Large intestine (tissue), 12 donors: ENCODE measurements at places on chromosomes 7 and 10. TPM values are rescaled to one million over a fixed set of nuclear protein-coding genes. Genes with fewer than 3 reads are reported as not detected.

ABCB1 gene
- polyA plus RNA-seq, result 7.0 TPM

GRM3 gene
- polyA plus RNA-seq, result 0.16 TPM

ZNF394 gene
- polyA plus RNA-seq, result 22.9 TPM

TMEM225B gene
- 1.3 TPM for polyA plus RNA-seq

NUTM2E gene
- 0.09 TPM for polyA plus RNA-seq

ASB4 gene
- polyA plus RNA-seq, result 0.33 TPM

CDNF gene
- 3.2 TPM for polyA plus RNA-seq

SLC26A3 gene
- polyA plus RNA-seq, result 176 TPM

SORCS1 gene
- polyA plus RNA-seq, result 6.5 TPM

FAM25A gene
- polyA plus RNA-seq, result not detected

CPA4 gene
- 7.9 TPM for polyA plus RNA-seq

GOT1 gene
- polyA plus RNA-seq, result 31.3 TPM

UNCX gene
- not detected for polyA plus RNA-seq

GHRHR gene
- polyA plus RNA-seq, result not detected

AQP1 gene
- 81.6 TPM for polyA plus RNA-seq

OR6V1 gene
- not detected for polyA plus RNA-seq

IL6 gene
- 2.1 TPM for polyA plus RNA-seq

ERCC6 gene
- polyA plus RNA-seq, result 13.2 TPM

GPR146 gene
- 4.0 TPM for polyA plus RNA-seq

SUN3 gene
- not detected for polyA plus RNA-seq

CPEB3 gene
- polyA plus RNA-seq, result 4.6 TPM

AKR1C8 gene
- polyA plus RNA-seq, result 0.13 TPM

GIGYF1 gene
- polyA plus RNA-seq, result 47.6 TPM

SVIL gene
- polyA plus RNA-seq, result 42.2 TPM

IDI2 gene
- not detected for polyA plus RNA-seq

DLX6 gene
- polyA plus RNA-seq, result 0.04 TPM

ODAD2 gene
- polyA plus RNA-seq, result 0.61 TPM

BICC1 gene
- 6.2 TPM for polyA plus RNA-seq

PRPS1L1 gene
- polyA plus RNA-seq, result not detected

MMRN2 gene
- polyA plus RNA-seq, result 7.2 TPM

GDF2 gene
- not detected for polyA plus RNA-seq

ABLIM1 gene
- polyA plus RNA-seq, result 54.9 TPM

RBP3 gene
- 0.06 TPM for polyA plus RNA-seq

NPY4R2 gene
- polyA plus RNA-seq, result 0.79 TPM

MRLN gene
- 0.33 TPM for polyA plus RNA-seq

TM9SF3 gene
- polyA plus RNA-seq, result 211 TPM

AGAP3 gene
- polyA plus RNA-seq, result 58.0 TPM

ZPBP gene
- 0.06 TPM for polyA plus RNA-seq

PNLIPRP1 gene
- polyA plus RNA-seq, result 0.63 TPM

PCGF6 gene
- 7.9 TPM for polyA plus RNA-seq

SLC16A12 gene
- polyA plus RNA-seq, result 1.1 TPM

AKR1C4 gene
- polyA plus RNA-seq, result 0.39 TPM

SORBS1 gene
- polyA plus RNA-seq, result 60.2 TPM

TEX47 gene
- not detected for polyA plus RNA-seq

PPIF gene
- 67.5 TPM for polyA plus RNA-seq

CYP3A4 gene
- polyA plus RNA-seq, result 14.3 TPM

LOXL4 gene
- polyA plus RNA-seq, result 4.0 TPM

CAPZA2 gene
- polyA plus RNA-seq, result 125 TPM

THSD7A gene
- 3.7 TPM for polyA plus RNA-seq

H2BK1 gene
- polyA plus RNA-seq, result not detected

AGR2 gene
- 527 TPM for polyA plus RNA-seq

GCK gene
- 2.3 TPM for polyA plus RNA-seq

C10orf53 gene
- polyA plus RNA-seq, result 0.03 TPM

FBXL13 gene
- polyA plus RNA-seq, result 0.70 TPM

CCDC172 gene
- polyA plus RNA-seq, result not detected

CEP55 gene
- polyA plus RNA-seq, result 6.8 TPM

RBP4 gene
- polyA plus RNA-seq, result 33.9 TPM

APBB1IP gene
- polyA plus RNA-seq, result 3.3 TPM

DDC gene
- 213 TPM for polyA plus RNA-seq
